Fibroblast of pulmonary artery (primary cell): ENCODE measurements at places on chromosomes 3 and 15.

DNA sequence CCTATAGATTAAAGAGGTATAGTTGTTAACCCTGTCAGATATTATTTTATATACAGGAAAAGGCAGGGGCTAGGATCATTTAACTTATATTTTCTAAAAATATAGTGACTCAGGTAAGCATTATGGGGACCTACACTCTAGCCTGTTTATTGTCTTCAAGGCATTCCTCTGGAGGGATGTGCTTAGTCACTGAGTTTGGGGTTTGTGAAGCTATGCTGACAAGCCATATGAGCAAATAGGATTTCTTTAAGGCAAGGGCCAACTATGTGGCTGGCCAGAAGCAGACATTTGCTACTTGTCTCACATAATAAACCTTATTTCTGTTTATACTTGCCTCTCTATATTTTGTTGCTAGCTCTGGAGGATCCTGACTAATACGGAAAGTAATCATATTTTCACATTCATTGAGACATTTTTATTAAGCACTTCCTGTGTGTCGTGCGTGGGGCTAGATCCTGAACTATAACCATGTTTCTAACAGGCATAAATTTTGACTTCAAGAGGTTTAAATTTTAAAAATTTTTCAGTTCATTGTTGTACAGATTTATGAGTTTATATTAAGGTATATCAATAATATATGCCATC, 153.4 kb downstream of the OTOL1 start:
- DNase-seq: no peak

DNA sequence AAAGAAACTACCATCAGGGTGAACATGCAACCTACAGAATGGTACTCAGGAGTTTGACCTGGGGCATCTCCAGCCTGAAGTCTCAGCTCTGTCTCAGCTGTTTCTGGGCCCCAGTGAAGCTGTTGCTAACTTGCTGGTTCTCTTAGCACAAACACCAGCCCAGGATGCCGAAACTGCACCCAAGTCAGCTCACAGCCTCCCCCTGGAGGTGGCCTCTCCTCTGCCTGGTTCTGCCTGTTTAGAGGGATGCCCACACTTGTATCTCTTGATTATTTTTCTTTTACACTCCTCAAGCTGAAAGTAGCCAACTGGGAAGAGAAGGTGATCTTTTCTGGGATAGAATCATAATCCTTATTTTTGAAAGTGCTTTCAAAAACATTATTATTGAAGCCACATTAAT, 289.0 kb upstream of the RASGRP1 start:
- DNase-seq: peak; percentile 55

DNA sequence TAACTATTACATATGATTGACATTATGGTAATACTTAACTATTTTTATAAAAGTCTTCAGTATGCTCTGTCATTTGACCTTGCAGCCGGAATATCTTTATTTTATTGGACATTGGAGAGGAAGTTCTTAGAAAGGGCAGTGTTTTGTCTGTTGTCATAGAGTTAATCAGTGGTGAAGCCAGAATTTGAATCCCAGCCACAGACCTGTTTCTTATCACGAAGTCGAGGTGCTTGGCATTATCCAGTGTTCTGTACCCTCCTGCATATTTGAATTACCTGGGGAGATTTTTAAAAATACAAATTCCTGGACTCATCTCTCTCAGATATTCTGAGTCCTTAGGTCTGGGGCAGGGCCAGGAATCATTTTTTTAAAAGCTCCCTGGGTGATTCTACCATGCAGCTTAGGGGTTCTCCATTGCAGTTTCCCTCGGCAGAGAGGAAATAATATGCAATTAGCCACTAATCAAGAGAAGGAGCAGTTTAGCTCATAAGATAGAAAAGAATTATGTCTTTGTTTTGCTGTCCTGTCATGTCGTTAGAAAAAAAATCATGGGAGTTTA, 195.6 kb upstream of the CFAP20DC start:
- DNase-seq: peak; percentile 16

- no peak for DNase-seq
Observed at GRCh38 chr3:143859465-143860203, 11.4 kb upstream of the SLC9A9 start.

DNA sequence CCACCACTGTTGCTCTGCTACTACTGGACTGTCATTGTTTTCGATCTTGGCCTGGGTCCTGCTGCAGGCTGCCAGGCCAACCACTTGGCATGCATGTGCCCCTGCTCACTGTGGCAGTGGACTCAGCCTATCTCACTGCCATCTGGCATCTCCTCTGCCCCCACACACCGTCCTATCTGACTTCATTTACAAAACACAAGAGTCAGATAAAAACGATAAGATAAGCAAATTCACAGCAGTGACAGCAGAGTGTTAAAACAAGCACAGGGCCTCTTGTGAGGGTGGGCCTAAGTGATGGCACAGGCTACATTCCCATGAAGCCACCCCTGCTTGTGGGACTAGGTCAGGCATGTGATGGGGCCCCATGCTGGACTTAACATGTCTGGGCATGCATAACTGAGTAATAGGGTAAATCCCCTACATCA, 68.1 kb downstream of the CRYGS start:
- DNase-seq: peak; percentile 8

DNA sequence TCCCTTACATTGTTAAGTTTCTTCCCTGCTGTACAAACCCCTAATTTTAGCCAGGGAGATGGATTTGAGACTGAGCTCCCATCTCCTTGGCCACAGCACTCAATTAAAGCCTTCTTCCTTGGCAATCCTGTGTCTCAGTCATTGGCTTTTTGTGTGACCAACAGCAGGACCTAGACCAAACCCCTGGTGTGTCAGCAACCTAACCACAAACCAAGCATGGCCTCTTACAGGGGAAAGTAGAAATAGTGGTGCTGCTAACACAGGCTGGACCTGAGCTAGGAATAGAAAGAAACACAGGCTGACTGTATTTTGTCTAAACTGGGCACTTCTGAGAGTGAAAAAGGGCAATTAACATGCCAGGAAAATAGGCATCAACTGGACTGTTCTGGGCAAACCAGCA, 37.9 kb downstream of the PPCDC start:
- DNase-seq: no peak

DNA sequence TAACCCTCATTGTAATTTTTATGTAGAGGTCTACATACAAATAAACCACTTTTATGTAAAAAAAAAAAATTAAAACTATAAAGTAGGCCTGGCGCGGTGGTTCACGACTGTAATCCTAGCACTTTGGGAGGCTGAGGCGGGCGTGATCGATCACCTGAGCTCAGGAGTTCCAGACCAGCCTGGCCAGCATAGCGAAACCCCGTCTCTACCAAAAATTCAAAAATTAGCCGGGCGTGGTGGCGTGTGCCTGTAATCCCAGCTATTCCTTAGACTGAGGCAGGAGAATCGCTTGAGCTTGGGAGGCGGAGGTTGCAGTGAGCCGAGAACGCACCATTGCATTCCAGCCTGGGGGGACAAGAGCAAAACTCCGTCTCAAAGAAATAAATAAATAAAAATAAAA, 766 bp upstream of the SLC12A6 start:
- DNase-seq: no peak

DNA sequence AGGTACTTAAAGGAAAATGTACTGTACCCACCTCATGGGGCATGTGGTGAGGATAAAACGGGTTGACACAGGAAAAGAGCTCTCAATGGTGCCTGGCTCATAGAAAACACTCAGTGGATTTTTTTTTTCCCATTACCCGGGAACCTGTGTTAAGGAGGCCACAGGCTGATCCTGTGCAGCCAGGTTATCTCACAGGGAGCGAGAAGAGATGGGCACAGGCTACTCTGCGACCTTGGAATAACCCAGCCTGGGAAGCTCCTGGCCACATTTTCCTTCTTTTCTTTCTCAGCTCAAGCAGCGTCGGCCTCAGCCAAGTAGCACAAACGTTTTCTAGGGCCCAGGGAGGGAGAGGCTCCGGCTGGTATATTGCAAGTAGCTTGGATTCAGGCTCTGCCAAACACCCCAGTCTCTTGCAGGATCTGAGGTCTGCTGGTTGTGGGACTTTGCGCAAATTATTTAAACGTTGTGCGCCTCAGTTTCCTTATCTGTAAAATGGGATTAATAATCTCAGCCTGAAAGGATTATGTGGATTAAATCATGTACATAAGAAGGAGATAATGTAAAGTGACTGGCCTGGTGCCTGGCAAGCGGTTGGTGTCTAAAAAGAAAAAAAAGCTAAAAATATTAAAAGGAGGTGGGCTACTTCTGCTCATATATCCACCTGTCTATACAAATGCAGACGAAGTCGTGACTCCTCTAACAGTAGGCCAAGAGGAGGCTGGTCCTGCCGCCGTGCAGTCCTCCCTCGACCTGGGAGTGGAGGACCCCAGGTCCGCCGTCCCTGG, 2.2 kb downstream of the FURIN start:
- DNase-seq: peak; percentile 37
